Endothelial cell (in vitro differentiated cells): ENCODE measurements at places on chromosomes 1 and 21.

DNA sequence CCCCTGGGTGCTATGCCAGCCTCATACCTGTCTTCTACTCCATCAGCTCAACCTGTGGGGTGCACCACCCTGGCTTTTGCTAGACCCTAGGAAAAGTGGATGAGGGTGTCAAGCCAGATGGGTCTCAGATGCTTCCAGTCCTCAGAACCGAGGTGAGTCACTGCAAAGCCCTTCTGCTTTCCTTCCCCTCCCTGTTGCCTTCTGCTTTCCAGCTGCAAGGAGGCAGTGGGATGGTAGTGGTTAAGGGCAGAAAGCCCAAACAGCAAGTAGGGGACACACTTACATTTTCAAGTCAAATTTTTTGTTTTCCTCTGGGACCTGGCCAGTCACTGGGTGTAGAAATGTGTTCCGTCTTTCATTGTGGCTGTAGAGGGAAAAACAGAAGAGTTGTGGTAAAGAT is 60.7 kb upstream of the GOLT1A start:
- peaks cover 5% of the 10 kb centered on the region for H3K27me3 ChIP-seq
- peaks cover 2% of the 10 kb centered on the region for H3K4me1 ChIP-seq
- DNase-seq: no peak
- no peak overlapping the region for H3K4me3 ChIP-seq
- no peak overlapping the region for H3K27ac ChIP-seq

GRCh38 chr1:164064501-164064900 is 494.5 kb upstream of the PBX1 start:
- H3K36me3 ChIP-seq: no peaks in the 10 kb centered on the region
- peaks cover 5% of the 10 kb centered on the region for H3K27me3 ChIP-seq
- peaks cover 4% of the 10 kb centered on the region for H3K4me1 ChIP-seq
- DNase-seq: no peak
- H3K27ac ChIP-seq: no peak overlapping the region

- no peak overlapping the region for H3K27ac ChIP-seq
- peaks cover 5% of the 10 kb centered on the region for H3K27me3 ChIP-seq
- peaks cover 35% of the 10 kb centered on the region for H3K4me1 ChIP-seq
- no peak for DNase-seq
- H3K4me3 ChIP-seq: peak overlapping the region; percentile 49
- H3K36me3 ChIP-seq: peaks cover 8% of the 10 kb centered on the region
Observed at GRCh38 chr1:151514366-151514765, 3.2 kb downstream of the CGN start.

DNA sequence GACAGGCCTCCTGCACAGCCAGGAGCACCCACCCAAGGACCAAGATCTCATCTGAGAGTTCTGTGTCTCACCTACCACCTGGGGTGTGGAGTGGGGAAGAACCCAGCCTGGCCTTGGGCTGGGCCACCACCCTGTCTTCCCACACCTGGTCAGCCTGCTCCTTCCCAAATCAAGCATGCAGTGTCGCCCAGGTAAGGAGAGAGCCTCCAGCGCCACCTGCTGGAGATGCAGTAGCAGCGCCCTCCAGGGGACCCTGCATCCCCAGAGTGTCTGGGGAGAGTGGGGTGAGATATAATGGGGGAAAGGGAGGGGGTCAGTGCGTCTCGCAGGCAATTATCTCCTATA is 32.3 kb downstream of the KIAA2013 start:
- DNase-seq: peak; percentile 74
- H3K27me3 ChIP-seq: peaks cover 2% of the 10 kb centered on the region
- H3K27ac ChIP-seq: no peak overlapping the region
- H3K4me1 ChIP-seq: no peaks in the 10 kb centered on the region

DNA sequence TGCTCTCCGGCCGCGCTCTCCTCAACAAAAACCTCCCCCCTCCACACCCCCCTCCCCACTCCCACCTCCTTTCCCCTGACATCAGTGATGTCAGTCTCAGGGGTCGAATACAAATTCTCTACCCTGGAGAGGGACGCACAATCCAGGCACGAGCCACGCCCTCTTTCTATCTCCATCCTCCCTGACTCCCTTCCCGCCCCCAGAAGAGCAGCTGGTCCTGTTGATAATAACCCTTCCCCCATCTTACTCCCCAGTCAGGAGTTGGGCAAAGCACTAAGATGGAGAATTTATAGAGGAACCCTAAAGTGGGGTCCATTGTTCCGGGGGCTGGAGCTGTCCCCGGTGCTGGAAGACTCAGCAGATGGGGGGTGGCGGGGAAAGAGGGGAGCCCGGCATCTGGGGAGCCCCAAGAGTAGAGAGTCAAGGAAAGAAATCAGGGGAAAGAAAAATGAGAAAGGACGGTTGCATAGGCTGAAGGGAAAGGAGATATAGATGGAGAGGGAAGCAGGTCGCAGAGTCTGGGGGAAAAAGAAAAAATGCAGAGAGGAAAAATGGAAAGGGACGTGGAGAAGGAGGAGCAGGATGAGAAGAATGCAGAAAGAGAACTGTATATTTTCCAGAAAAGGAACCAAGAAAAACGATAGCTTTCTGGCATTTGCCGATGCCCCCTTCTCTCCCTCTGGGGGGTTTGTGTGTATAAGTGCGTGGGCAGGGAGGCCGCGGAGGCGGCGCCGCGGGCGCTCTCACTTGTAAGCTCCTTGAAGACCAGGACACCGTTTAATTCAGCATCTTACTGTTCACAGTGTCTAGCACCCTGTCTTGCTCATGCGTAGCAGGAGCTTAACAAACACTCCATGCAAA is at the start of gene CELF3:
TSS of gene CELF3 (minus strand) at position 33 of the 861 bp plus-strand sequence. CDS start 783 bp downstream, outside the sequence.
- H3K27ac ChIP-seq: peak within 1 kb of the TSS; percentile 27
- peak; percentile 32 for DNase-seq
- peaks cover 13% of the 10 kb centered on the region for H3K4me1 ChIP-seq

DNA sequence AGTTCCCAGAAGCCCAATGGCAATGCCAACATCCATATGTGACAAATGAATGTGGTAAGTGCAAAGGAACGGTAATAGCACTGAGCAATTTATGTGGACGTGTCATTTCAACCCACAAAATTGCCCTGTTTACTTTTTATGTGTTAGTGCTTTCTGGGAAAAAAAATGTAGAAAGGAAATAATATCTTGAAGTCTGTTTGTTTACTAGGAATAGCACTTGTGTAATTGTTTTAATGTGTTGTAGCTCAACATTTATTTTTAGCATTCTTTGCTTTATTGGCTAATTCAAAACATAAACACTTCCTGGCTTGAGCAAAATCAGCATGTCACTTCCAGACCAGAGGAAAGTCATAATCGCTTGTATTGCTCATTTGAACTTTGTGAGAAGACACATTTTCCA is 224.8 kb upstream of the KCNK2 start:
- H3K4me3 ChIP-seq: no peak overlapping the region
- no peaks in the 10 kb centered on the region for H3K36me3 ChIP-seq
- no peak for DNase-seq
- H3K27ac ChIP-seq: no peak overlapping the region

GRCh38 chr21:42381347-42381984 is 14.4 kb downstream of the TMPRSS3 start:
- DNase-seq: peak; percentile 17
- H3K27ac ChIP-seq: no peak overlapping the region
- H3K27me3 ChIP-seq: peaks cover 6% of the 10 kb centered on the region
- H3K36me3 ChIP-seq: peaks cover 3% of the 10 kb centered on the region
- no peak overlapping the region for H3K4me3 ChIP-seq

DNA sequence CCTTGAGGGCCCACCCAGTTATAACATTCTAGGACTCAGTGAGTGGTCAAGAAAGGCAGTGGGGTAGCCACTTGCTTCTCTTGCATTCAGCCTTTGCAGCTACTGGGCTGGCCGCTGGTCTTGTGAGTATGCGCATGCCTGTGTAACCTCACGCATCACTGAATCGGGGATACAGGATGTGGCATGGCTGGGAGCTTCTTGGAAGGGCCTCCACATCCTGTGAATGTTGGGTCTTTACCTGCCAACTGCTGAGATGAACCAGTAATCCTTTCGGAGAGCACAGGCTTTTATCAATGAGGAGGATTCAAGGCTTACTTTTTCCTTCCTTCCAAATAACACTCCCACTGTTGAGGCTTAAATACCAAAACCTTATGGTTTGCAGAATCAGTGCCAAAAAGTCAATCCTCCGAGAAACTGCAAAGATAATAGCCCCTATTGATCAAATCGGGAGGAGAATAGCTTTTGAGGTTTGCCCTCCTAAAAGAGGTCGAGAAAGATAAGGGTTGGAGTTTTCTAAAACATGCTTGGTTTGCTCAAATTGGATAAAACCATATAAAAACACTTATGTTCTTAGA is 198.9 kb upstream of the UBE2U start:
- no peaks in the 10 kb centered on the region for H3K36me3 ChIP-seq
- DNase-seq: no peak
- H3K4me3 ChIP-seq: no peak overlapping the region
- peaks cover 18% of the 10 kb centered on the region for H3K4me1 ChIP-seq
- H3K27me3 ChIP-seq: peaks cover 1% of the 10 kb centered on the region

DNA sequence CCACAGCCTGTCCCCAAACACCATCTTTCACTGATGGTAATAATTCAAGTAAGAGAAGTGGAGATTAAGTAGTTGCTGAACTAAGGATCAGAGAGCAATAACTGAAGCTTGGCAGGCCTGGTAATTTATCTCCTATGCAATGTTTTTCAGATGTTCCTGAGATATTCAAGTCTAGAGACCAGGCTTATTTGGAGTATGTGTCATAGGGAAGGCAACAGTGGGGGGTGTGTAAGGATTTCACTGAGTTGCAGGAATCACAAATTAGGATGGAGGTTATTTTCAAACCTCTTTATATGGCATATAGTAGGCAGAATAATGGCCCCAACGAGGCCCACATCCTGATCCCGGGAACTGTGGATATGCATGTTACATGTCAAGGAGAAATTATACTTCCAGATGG is 171.7 kb downstream of the KCNJ6 start:
- H3K4me1 ChIP-seq: peaks cover 5% of the 10 kb centered on the region
- no peak overlapping the region for H3K4me3 ChIP-seq
- DNase-seq: no peak
- peaks cover 2% of the 10 kb centered on the region for H3K27me3 ChIP-seq

DNA sequence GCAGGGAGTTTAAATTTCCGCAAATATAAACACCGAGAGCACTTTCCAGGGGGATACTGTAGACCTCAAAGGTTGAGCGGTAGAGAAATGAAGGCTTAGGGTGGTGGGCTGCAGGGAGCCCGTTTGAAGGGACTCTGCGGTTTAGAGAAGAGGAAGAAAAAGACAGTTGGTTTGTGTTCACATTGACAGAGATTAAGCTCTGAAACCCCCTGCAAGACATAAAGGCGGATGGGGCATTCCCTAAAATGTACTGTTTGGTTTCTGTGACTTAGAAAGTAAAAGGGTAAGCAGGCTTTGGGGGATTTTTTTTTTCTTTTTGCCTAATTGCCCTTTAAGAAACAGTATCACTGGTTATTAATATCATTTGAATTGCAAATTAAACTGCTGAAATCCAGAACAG is 1.3 kb downstream of the KAZN start:
- no peak for DNase-seq
- H3K4me1 ChIP-seq: peaks cover 13% of the 10 kb centered on the region
- H3K36me3 ChIP-seq: no peaks in the 10 kb centered on the region
- H3K27ac ChIP-seq: no peak overlapping the region

GRCh38 chr1:28323720-28324119 is 5.1 kb upstream of the MED18 start:
- H3K4me3 ChIP-seq: no peak overlapping the region
- H3K27ac ChIP-seq: no peak overlapping the region
- DNase-seq: no peak
- H3K4me1 ChIP-seq: peaks cover 8% of the 10 kb centered on the region

DNA sequence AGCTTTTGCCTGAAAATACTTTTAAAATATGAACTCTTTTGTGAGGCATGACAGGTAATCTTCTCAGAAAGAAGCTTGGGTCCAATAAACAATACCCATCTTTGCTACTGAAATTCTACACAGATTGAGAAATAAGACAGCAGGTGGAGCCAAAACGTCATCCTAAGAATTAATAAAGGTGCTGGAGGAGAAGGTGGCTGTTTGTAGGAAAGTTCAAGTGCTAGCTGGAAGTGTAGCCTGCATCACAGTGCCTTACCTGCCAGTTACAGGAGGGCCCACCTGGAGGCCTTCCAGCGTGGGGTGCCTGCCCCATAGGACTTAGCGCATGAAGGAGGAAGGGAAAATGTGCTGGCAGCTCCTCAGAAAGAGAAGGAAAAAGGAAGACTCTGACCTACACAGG is 93.7 kb downstream of the TTC3 start:
- peaks cover 3% of the 10 kb centered on the region for H3K4me1 ChIP-seq
- peaks cover 23% of the 10 kb centered on the region for H3K36me3 ChIP-seq
- no peak overlapping the region for H3K27ac ChIP-seq
- DNase-seq: no peak
- peak overlapping the region; percentile 16 for H3K4me3 ChIP-seq
- H3K27me3 ChIP-seq: no peaks in the 10 kb centered on the region
